ENCODE measurements at places on chromosomes 13 and 19.
A peak's percentile ranks its signal among the peaks of the same experiment; 100 is the strongest.

DNA sequence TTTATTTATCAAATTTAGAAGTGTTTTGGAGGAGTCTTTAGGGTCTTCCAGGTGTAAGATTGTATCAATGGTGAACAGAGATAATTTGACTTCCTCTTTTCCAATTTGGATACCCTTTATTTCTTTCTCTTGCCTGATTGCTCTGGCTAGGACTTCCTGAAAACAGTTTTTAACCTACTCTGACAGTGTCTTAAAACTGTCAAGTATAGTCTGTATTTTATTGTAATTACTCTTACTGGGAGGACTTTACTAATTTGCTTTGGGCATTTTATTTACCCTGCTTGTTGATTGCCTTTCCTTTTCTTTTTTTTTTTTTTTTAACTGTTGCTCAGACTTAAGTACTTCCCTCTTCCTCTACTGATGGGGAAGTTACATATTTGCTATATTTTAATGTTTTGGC is 81.3 kb downstream of the URI1 start:
- no peak for DNase-seq

DNA sequence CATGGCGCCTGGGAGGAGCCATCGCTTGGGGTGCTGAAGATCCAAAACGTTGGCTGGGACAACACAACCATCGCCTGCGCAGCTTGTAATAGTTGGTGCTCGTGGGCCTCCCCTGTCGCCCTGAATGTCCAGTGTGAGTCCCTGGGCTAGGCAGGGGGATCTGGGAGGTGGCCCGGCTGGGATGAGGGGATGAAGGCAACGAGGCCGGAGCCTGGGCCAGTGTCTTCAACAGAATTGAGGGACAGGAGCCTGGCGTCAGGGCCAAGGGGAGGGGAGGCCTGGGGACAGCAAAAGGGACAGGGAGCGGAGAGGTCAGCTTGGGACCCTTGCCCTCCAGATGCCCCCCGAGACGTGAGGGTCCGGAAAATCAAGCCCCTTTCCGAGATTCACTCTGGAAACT is 6.7 kb upstream of the FFAR1 start:
- DNase-seq: no peak

DNA sequence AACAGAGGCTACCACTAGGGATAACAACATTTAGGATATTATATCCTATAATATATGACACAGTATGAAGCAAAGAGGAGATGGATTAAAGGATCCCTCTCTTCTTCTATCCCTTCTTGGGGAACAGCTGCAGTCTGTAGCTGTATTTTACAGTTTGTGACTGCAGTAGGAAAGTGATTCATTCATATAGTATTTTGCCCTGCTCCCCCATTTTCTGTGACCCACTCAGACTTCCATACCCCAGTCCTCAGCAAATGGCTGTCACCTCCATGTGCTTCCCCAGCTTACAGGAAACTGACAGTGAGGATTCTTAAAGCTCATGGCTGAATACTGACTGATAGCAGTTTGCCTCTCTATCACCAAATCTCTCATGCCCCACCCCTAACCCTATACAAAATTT is 27.5 kb downstream of the MICU2 start:
- no peak for DNase-seq

GRCh38 chr13:97538203-97538602 is 104.2 kb downstream of the RAP2A start:
- no peak for DNase-seq

GRCh38 chr13:96314974-96315373 is 225.1 kb downstream of the HS6ST3 start:
- no peak for DNase-seq

DNA sequence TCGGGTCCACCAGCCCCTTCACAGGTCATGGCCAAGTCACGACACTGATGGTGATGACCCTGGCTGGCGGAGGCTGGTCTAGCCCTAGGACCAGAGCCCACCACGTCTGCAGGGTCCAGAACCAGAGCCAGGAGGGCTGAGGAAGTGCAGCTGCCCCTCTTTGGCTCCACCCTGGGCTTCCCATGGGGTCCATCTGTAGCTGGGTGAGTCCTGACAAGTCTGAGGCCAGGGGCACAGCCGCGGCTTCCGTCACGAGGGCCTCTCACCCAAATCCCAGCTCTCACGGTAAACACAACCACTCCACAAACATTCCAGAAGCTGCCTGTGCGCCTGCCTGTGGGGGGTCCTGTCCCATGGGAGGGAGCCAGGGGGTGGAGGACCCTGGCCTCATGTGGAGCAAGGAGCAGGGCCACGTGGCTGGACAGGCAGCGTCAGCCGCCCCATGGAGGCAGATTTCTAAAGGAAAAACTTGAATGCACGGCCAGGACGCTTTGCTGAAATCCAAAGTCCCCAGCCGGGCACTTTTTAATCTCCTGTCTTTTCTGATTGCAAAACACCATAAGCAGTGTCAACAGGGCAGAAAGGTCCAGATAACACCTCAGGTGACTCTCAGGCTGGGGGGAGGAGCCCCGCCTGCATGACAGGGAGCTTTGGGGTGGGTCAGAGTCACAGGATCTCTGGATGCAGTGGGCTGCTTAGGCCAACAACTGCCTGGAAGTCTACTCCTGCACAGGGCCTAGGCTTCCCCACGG is 29.9 kb downstream of the CEBPG start:
- DNase-seq: no peak

GRCh38 chr13:90869580-90869979 is 477.9 kb upstream of the MIR17HG start:
- no peak for DNase-seq

GRCh38 chr19:460877-461720 is at the start of gene SHC2:
Gene SHC2 (minus strand): TSS chr19:461033. CDS start chr19:460996, 37 bp downstream.
- DNase-seq: no peak

- DNase-seq: no peak
Observed at GRCh38 chr19:5949792-5950305, 28.1 kb downstream of the RANBP3 start.

- no peak for DNase-seq
Observed at GRCh38 chr19:5118026-5118425, 149.1 kb downstream of the KDM4B start.

DNA sequence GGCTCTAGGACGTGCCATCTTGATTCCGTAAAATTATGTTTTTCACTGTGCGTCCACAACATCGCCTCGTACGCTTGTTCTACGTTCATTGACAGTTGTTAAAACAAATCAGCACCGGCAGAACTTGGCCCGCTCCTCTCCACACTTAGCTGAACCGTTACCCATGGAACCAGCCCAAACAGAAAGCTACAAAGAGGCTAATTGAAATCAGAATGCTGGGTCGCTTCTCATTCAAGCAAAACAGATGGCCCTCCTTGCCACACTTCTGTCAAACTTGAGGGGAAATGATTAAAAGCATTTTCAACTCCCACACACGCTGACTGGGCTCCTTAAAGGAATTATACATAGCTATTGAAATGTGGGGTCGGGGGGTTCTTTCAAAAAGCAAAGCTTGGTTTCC is 71.6 kb downstream of the TM9SF2 start:
- DNase-seq: peak; percentile 12

GRCh38 chr19:18401580-18402112 is 4.2 kb upstream of the LRRC25 start:
- peak; percentile 74 for DNase-seq

- no peak for DNase-seq
Observed at GRCh38 chr13:41900918-41901317, 60.0 kb downstream of the VWA8 start.

- no peak for DNase-seq
Observed at GRCh38 chr19:23983406-23983805, 68.7 kb downstream of the ZNF726 start.

DNA sequence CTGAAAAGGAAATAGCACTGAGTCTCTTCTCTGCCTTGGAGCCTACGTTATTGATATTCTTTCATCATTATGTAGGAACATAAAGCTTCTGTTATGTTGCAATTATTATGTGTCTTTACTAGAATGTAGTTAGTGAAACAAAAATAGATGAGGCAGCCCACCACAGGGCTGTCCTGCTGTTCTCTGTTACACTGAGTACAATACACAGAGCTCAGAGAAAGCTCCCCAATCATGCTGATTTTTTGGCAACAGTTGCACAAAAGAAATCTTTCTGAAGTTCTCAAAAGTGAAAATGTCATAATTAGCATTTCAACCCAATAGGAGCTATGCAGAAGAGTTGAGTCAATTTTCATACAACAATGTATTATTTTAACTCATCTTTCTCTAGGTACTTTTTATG is 119.5 kb downstream of the EFNB2 start:
- DNase-seq: peak; percentile 60

DNA sequence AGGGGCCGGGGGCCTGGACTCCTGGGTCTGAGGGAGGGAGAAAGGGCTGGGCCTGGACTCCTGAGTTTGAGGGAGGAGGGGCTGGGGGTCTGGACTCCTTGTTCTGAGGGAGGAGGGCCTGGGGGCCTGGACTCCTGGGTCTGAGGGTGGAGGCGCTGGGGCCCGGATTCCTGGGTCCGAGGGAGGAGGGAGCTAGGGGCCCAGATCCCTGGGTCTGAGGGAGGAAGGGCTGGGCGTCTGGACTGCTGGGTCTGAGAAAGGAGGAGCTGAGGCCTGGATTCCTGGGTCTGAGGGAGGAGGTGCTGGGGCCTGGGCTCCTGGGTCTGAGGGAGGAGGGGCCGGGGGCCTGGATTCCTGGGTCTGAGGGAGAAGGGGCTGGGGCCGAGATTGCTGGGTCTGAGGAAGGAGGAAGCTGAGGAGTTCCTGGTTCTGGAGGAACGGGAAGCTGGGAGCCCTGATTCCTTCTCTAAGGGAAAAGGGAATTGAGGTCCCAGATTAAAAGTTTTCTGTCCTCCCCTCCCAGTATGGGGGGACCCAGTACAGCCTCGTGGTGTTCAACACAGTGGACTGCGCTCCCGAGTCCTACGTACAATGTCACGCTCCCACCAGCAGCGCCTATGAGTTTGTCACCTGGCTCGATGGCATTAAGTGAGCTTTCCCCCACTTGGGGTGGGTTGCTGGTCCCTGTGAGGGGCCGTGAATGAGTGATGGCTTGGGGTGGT is 721 bp downstream of the MED25 start:
- DNase-seq: no peak

Measured in pons (tissue), 1 donor.